ENCODE measurements at places on chromosomes 12 and 14. TPM values are rescaled to one million over a fixed set of nuclear protein-coding genes. Genes with fewer than 3 reads are reported as not detected.

LRRC43 gene
- 1.1 TPM for total RNA-seq

GRCh38 chr14:42045383-42045782, 438.7 kb downstream of the LRFN5 start:
- H3K27ac ChIP-seq = no peak overlapping the region
- H3K4me3 ChIP-seq = no peak overlapping the region
- no peaks in the 10 kb centered on the region for H3K36me3 ChIP-seq
- H3K4me1 ChIP-seq = no peaks in the 10 kb centered on the region

DNA sequence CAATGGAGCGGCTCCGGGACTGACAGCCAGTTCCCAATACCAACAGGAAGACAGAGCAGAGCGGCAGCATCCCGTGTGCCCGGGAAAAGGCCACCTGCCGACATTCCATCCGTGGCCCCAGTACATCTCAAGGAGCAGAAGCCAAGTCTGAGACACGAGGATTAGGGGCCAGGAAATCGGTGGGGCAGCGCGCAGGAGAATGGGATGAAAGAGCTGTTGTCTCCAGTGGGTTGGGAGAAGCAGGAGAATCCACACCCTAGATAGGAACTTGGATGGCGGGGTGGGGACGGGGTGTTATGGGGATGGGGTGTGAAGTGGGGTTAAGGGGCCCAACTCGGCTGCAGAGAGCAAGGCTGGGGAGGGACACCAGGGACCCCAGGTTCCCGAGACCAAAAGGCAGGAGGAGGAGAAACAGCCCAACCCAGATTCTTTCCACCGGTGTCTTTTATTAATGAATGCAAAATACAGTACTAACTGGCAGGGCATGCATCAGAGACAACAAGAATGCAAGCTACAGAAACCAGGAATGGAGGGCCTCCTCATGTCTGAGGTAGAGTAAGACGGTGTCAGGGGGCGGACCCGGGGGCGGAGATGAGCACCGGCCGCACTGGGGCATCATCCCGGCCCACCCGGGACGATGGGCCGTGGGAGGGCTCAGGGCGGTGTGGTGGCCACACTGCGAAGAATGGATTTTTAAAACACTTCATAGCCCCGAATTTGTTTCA, 50.3 kb downstream of the BEGAIN start:
- H3K36me3 ChIP-seq = no peaks in the 10 kb centered on the region
- no peak overlapping the region for H3K4me3 ChIP-seq
- no peak overlapping the region for H3K27ac ChIP-seq
- peak; percentile 53 for DNase-seq

DNA sequence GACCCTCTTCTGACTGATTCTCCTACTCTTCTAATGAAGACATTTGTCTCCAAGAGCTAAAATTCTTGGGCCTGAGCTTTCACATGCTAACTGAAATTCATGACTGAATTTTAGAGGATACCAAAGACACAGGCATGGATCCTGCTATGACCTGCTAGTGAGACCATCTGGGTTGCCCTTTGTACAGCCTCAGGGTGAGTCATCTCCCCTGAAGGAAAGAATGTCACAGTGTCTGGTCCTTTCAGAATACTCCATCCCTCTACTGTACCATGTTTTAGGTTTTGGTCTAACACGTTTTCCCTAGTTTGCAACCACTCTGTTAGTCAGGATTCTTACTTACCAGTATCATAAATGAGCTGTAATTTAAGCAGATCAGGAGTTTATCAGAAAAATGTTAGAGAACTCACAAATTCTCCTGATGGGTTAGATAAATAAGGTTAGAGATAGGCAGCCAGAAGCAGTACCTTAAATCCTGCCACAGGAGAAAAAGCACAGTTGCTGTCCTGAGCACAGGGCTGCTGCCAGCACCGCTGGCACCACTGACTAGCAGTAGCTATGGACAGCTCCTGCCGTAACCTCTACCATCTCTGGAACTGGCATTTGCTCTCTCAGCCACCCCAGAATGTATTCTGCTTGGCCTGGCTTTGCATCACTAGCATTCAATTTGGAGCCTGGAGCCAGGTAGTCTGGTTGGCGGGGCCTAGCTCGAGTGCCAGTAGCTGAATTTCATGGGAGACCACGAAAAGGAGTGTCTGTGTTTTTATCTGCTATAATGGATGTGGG, 127.6 kb downstream of the ANO6 start:
- H3K36me3 ChIP-seq = peaks cover 5% of the 10 kb centered on the region
- H3K4me3 ChIP-seq = no peak overlapping the region
- no peaks in the 10 kb centered on the region for H3K27me3 ChIP-seq
- DNase-seq = no peak
- H3K27ac ChIP-seq = no peak overlapping the region

GRCh38 chr14:44812672-44813071, 149.1 kb downstream of the KLHL28 start:
- no peaks in the 10 kb centered on the region for H3K36me3 ChIP-seq
- H3K27me3 ChIP-seq = no peaks in the 10 kb centered on the region
- no peak overlapping the region for H3K27ac ChIP-seq
- H3K4me3 ChIP-seq = no peak overlapping the region
- no peak for DNase-seq

GRCh38 chr12:124273630-124274029, 21.3 kb upstream of the RFLNA start:
- H3K27me3 ChIP-seq = peaks cover 18% of the 10 kb centered on the region
- H3K27ac ChIP-seq = no peak overlapping the region
- H3K36me3 ChIP-seq = no peaks in the 10 kb centered on the region
- peaks cover 11% of the 10 kb centered on the region for H3K4me1 ChIP-seq

DNA sequence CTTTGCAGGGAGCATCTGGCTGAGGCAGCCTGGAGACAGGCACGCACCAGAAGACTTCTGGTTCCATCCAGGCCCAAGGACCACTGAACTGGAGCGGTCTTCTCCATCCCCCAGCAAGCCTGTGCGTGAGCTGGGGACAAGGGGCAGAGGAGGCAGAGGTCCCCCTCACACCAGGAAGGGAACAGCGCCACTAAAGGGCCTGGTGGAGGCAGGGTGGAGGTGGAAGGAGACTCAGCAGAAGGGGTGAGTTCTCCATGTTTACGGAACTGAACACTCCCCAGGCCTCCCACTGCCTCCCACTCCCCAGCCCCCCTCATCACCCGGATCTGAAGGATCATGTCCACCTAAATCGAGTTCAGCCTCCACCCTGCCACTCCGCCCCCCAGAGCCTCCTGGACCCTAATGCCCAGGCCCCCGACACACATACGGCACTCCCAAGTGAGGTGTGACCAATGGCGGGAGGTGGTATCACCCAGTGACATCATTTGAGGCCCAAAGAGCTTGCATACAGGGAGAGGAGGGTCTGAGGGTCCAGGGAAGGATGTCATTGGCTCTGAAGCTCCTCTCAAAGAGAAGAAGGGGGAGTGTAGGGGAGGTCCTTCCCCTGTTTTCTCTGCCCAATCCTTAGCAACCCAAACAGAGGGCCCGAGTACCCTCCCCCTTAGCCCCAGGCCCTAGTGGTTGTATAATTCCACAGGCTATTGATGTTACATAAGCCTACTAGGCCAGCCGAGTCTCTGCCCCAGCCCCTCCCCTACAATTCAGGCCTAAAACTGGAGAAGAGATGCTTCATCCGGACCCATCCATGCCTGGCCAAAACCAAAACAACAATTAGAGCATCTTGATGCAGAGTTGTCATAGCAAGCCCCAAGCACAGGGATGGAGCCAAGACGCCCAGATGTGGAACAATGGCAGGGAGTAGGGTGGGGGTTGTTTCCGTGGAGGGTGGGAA, 1.0 kb downstream of the FAIM2 start:
- no peak for DNase-seq
- H3K27ac ChIP-seq = no peak overlapping the region
- no peak overlapping the region for H3K4me3 ChIP-seq
- peaks cover 11% of the 10 kb centered on the region for H3K4me1 ChIP-seq

MLEC gene
- 34.8 TPM for total RNA-seq

ASCL1 gene
- total RNA-seq = not detected

MGST1 gene
- total RNA-seq = 107 TPM

DNA sequence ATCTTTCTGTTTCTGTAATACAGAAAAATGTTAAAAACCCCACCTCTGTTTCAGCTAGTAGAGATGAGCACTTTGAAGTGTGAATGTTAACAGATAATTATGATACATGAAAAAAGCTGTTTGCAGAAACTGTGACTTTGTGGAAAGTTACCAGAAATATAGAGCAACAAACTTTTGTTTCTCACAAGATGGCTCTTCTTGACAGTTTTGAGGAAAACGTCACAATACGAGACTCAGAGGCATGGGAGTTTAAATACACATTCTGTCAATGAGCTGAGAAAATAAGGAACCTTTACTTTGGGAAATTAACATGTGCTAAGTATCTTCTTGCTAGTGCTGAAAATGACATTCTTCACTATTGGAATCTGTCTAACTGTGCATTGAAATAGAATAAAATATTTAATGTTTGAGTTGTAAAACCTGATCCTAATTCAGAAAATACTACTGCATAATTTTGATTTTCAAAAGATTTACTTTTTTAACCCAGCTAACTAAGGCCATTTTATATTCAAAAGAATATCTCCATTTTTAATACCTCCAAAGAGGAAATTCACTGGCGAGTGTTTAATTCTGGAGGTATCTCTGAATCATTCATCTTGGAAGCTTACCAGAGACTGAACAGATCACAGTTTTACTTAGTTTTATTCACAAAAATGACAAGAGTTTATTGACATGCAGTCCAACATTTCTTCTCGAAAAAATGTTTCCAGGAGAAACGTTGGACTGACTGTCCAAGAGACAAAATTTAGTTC, 308.9 kb upstream of the LRFN5 start:
- no peaks in the 10 kb centered on the region for H3K4me1 ChIP-seq
- H3K27me3 ChIP-seq = no peaks in the 10 kb centered on the region
- no peak overlapping the region for H3K4me3 ChIP-seq
- H3K36me3 ChIP-seq = no peaks in the 10 kb centered on the region
- H3K27ac ChIP-seq = no peak overlapping the region
- DNase-seq = no peak

All from suprapubic skin (tissue), 4 donors.